SJSA1 (cell line): ENCODE measurements at places on chromosomes 6 and 20. TPM values are rescaled to one million over a fixed set of nuclear protein-coding genes. Genes with fewer than 3 reads are reported as not detected.

- H3K4me3 ChIP-seq: no peak overlapping the region
- 0 out of 2 replicates have a peak, but pooled peaks cover 18% of the 10 kb centered on the region for H3K27me3 ChIP-seq
- DNase-seq: no peak
- no peak overlapping the region for H3K27ac ChIP-seq
- H3K36me3 ChIP-seq: no peaks in the 10 kb centered on the region
These were observed 2.9 kb downstream of the HLA-DMA start for GRCh38 chr6:32950010-32950409.

GRCh38 chr6:15400572-15401004 lies 154.7 kb downstream of the JARID2 start:
- no peaks in the 10 kb centered on the region for H3K36me3 ChIP-seq
- DNase-seq: no peak
- peaks cover 22% of the 10 kb centered on the region for H3K4me1 ChIP-seq
- no peak overlapping the region for H3K4me3 ChIP-seq

DNA sequence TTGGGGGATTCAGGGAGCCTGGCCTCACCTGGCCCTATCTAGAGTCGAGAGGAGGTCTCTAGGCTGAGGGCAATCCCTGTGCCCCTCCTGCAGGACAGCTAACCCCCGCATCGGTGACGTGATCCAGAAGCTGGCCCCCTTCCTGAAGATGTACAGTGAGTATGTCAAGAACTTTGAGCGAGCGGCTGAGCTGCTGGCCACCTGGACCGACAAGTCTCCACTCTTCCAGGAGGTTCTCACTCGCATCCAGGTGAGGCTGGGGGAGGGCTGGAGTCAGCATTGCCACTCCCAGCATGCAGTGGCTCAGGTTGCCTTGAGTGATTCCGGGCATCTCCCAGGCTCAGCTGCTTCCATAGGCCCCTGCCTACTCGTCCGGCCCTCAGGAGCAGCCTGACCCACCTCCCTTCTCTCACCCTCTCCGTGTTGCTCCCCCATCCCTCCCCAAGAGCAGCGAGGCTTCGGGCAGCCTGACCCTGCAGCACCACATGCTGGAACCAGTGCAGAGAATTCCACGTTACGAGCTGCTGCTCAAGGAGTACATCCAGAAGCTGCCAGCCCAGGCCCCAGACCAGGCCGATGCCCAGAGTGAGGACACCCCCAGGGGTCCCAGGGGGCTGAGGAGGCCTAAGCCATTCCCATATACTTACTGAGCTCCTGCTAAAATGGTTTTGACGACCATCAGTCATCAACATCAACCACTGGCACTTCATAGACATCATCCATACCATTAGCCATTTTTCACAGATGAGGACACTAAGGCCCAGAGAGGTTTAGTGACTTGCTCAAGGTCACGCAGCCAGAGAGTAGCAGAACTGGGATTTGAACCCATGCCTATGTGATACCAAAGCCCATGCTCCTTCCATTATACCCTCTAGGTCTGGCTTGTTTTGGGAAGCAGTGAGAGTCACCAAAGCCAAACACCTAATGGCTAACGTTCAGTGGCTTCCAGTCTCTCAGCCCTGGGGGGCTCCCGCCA lies 8.3 kb downstream of the FGD2 start:
- H3K4me3 ChIP-seq: no peak overlapping the region
- no peak overlapping the region for H3K27ac ChIP-seq
- H3K36me3 ChIP-seq: no peaks in the 10 kb centered on the region
- H3K27me3 ChIP-seq: no peaks in the 10 kb centered on the region

DNA sequence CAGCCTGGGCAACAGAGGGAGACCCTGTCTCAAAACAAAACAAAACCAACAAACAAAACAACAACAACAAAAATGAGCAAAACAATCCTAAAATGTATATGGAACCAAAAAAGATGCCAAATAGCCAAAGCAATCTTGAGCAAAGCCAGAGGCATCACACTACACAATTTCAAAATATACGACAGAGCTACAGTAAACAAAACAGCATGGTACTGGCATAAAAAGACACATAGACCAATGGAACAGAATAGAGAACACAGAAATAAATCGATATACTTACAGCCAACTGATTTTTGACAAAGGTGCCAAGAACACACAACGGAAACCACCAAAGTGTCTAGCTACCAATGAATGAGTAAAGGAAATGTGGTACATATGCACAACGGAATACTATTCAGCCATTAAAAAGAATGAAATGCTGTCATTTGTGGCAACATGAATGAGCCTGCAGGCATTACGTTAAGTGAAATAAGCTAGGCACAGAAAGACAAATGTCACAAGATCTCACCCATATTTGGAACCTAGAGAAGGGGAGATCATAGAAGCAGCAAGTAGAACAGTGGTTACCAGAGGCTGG lies 16.4 kb downstream of the PXDC1 start:
- H3K4me1 ChIP-seq: no peaks in the 10 kb centered on the region
- no peak for DNase-seq
- no peak overlapping the region for H3K27ac ChIP-seq
- peaks cover 97% of the 10 kb centered on the region for H3K36me3 ChIP-seq
- no peaks in the 10 kb centered on the region; the same call in 1 of the 2 replicates for H3K27me3 ChIP-seq
- H3K4me3 ChIP-seq: no peak overlapping the region

- H3K4me1 ChIP-seq: no peaks in the 10 kb centered on the region
- DNase-seq: no peak
- no peaks in the 10 kb centered on the region for H3K27me3 ChIP-seq
- H3K27ac ChIP-seq: no peak overlapping the region
These were observed 127.8 kb upstream of the EEF1E1 start for GRCh38 chr6:8229915-8230756.

DNA sequence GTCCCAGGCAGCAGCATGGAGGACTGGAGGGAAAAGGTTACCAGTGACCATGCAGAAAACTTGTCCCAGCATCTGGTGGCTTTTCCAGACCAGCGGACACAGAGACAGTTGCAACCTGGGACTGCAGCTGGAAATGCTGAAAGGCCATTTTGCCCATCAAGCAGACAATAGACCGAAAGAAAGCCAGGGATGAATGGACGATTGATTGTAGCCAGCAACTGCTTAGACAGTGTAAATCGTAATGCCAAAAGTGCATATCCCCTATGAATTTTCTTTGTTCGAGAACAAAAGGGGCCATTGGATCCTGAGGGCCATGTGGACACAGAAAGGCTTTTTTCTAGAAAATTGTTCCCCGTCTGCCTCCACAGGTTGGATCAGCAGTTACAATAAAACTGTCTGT lies 115.7 kb downstream of the MBOAT1 start:
- peaks cover 16% of the 10 kb centered on the region for H3K36me3 ChIP-seq
- no peaks in the 10 kb centered on the region for H3K27me3 ChIP-seq
- no peak overlapping the region for H3K27ac ChIP-seq
- no peak overlapping the region for H3K4me3 ChIP-seq
- DNase-seq: no peak

GRCh38 chr20:46209930-46210671 lies 92.0 kb downstream of the CD40 start:
- H3K4me3 ChIP-seq: no peak overlapping the region
- H3K4me1 ChIP-seq: no peaks in the 10 kb centered on the region; the same call in 1 of the 2 replicates
- no peak overlapping the region for H3K27ac ChIP-seq
- no peak for DNase-seq

DNA sequence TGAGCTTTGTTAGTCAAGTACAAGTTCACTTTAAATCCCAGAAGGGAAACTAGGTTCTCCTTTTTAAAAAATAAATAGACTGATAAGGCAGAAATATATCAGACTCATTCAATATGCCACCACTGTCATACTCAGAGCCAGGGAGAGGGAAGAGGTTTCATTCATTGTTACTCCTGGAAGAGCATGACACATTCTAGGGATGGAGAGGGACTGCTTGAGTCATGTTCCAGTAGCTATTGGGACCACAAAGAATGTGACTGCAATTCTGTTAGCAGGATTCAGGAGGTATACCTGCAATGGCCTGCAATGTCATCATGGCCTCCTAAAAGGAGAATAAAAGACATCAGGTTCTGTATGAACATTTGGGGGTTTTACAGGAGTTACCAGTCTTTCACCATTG lies 167.6 kb downstream of the TFAP2B start:
- no peak overlapping the region for H3K4me3 ChIP-seq
- DNase-seq: no peak
- H3K27ac ChIP-seq: no peak overlapping the region
- H3K27me3 ChIP-seq: 0 out of 2 replicates have a peak, but pooled peaks cover 3% of the 10 kb centered on the region

DNA sequence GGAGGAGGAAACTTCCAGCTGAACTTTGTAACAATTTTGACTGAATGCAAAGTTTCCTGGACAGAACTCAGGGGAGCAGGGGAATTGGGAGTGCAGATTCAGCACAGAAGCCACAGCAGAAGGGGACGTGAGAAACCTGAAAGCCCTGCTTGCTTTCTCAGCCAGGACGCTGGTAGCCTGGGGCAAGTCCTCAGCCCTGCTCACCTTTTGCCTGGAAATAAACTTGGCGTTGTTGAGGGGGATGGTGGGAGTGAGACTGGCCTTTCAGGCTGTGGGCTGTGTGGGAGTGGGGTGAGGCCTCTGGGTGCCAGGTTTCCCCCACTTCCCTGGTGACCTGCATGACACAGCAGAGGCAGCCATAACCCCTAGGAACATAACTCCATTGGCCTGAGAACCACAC lies 238.1 kb upstream of the HS3ST5 start:
- H3K4me1 ChIP-seq: no peaks in the 10 kb centered on the region
- no peak for DNase-seq
- H3K4me3 ChIP-seq: no peak overlapping the region
- H3K27ac ChIP-seq: no peak overlapping the region

DNA sequence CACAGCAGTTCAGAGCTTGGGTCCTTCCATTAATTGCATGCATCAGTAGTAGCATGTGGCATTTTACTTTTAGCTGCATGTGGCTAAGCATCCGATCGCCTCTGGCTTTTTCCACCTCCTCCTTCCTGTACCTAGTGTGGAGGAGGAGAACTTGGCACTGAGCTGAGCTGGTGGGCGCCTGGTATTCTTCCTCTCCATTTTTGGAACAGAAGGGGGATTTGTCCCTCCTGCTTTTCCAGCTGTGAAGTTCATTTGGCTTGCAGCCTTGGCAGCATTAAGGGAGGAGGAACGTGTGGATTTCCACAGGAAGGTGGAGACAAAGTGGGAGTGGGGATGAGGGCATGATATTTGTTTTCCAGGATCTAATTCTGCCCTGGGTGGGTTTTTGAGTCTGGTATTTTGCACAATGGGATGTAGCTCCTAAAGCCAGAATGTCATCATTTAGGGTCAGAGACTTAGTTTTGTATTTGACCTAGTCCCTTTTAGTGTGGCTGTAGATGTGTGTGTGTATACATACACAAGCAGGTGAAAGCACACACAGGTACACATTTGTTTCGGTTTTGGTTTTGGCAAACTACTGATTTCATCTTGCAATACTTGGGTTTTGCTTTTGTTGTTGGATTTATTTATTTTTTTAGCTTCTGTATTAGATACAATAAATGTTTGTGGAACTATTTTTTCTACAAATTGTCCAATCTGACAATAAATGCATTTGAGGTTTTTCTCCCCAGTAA lies 90.0 kb downstream of the SASH1 start:
- H3K4me3 ChIP-seq: no peak overlapping the region
- H3K36me3 ChIP-seq: no peaks in the 10 kb centered on the region
- H3K27ac ChIP-seq: no peak overlapping the region

GRCh38 chr6:112007805-112008204 lies 46.1 kb upstream of the CCN6 start:
- H3K4me3 ChIP-seq: no peak overlapping the region
- no peak for DNase-seq
- no peaks in the 10 kb centered on the region for H3K36me3 ChIP-seq
- H3K27ac ChIP-seq: no peak overlapping the region
- H3K27me3 ChIP-seq: no peaks in the 10 kb centered on the region

- H3K36me3 ChIP-seq: no peaks in the 10 kb centered on the region
- H3K27me3 ChIP-seq: peaks cover 6% of the 10 kb centered on the region; the same call in 1 of the 2 replicates
- H3K27ac ChIP-seq: no peak overlapping the region
- no peak for DNase-seq
- no peak overlapping the region for H3K4me3 ChIP-seq
- H3K4me1 ChIP-seq: no peaks in the 10 kb centered on the region
These were observed 167.9 kb downstream of the PLCB1 start for GRCh38 chr20:8299921-8300320.

DNA sequence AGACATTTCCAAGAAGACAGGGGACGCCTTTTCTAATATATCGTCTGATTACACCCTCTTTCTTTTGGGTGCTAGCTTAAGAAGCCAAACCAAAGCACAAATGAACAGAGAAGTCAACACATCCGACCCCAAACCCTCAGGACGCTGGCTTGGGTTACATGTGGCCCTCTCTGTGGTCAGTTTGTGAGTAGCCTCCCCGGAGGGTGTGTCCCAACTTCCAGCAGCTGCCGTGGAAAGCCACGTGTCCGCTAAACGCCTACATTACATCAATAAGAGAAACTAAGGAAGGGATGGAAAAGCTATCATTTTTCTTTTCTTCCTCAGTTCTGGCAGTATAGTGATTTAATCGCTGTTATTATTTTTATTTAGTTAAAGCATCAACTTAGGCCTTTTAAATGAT lies 487 bp upstream of the BMP6 start:
- no peak for DNase-seq
- H3K27ac ChIP-seq: no peak overlapping the region
- peaks cover 38% of the 10 kb centered on the region for H3K4me1 ChIP-seq
- H3K27me3 ChIP-seq: peaks cover 23% of the 10 kb centered on the region

- H3K4me1 ChIP-seq: peaks cover 12% of the 10 kb centered on the region
- no peaks in the 10 kb centered on the region for H3K27me3 ChIP-seq
- DNase-seq: no peak
- H3K27ac ChIP-seq: no peak overlapping the region
- no peak overlapping the region for H3K4me3 ChIP-seq
- no peaks in the 10 kb centered on the region for H3K36me3 ChIP-seq
These were observed 382.9 kb downstream of the QKI start for GRCh38 chr6:163797296-163797845.

GRCh38 chr20:63294536-63294900 lies 1.5 kb downstream of the COL20A1 start:
- no peak overlapping the region for H3K4me3 ChIP-seq
- peaks cover 6% of the 10 kb centered on the region; the same call in 1 of the 2 replicates for H3K36me3 ChIP-seq
- H3K4me1 ChIP-seq: 0 out of 2 replicates have a peak, but pooled peaks cover 4% of the 10 kb centered on the region
- DNase-seq: no peak

DNA sequence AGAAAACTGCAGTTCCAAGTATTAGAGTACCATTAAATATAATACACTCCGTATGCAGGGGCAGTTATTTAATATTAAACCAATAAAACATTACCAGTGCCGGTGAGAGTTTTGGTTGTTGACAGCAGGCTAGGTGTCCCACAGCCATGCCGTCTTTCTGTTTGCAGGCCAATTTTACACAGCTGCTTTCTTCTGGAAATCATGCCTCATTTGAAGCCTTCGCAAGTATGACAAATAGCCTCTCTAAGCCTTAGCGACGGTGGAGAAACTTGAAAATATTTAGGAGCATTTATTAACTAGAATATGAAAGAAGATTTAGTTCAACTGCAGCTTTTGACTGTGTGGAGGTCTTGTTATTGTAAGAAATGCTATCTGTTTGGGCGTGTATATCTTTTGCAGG lies 226.0 kb downstream of the BMP2 start:
- no peak overlapping the region for H3K27ac ChIP-seq
- H3K4me1 ChIP-seq: no peaks in the 10 kb centered on the region
- no peak overlapping the region for H3K4me3 ChIP-seq
- DNase-seq: no peak

Gene TDP2
- total RNA-seq: 23.4 and 23.6 TPM in 2 replicates

Gene RCAN2
- total RNA-seq: 19.6 and 20.8 TPM in 2 replicates

Gene ZSCAN23
- 0.28 and 2.6 TPM in 2 replicates for total RNA-seq

Gene THEMIS
- total RNA-seq: not detected in 2 replicates

Gene CDSN
- not detected in 2 replicates for total RNA-seq
